Activated naive CD4-positive, alpha-beta T cell (primary cell): ENCODE measurements at places on chromosomes 6 and 20.

DNA sequence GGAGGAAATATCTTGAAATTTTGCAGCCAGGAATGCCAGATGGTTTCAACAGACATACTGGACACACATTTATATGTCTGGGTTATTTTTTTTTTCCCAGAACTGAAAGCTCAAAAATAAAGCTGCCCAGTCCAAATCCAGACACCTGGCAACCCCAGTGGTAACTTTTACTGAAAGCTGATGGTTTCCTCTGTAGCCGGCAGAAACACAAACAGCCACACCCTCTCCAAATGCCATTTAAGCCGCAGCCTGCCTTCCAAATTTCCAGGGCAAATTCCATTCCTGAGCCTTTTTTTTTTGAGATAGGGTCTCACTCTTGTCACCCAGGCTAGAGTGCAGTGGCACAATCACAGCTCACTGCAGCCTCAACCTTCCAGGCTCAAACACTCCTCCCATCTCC lies 6.5 kb upstream of the PREX1 start:
- no peak for DNase-seq

DNA sequence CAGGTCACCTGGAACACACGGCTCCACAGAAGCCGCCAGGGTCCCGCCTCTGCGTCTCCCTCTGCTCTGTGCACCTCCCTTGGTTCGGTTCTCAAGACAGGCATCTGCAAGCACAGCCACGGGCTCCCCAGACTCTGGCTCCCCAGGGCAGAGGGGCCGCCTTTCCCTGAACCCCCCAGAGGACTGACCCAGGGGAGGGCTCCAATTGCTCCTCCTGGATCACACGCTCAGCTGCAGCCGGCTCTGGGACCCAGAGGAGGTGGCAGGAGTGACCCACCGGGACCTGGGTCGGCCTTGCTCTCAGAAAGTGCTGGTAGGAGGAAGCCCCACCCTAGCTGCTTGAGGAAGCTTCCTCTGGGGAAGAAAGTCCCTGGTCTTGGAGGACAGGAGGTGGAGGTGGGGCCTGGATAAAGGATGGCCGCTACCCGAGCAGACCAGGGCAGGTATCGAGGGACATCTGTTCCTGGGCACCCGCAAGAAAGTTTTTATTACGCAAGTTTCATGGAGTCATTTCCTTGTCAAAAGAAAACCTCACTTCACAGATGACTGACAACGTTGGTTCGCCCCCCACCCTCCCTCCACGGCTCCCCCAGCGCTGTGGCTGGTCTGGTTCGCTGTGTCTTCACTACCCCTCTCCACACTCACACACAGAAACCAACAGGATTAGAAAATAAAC lies 103.9 kb upstream of the AFDN start:
- no peak for DNase-seq

- no peak for DNase-seq
These were observed 24.4 kb downstream of the MARCKS start for GRCh38 chr6:113881478-113881980.

DNA sequence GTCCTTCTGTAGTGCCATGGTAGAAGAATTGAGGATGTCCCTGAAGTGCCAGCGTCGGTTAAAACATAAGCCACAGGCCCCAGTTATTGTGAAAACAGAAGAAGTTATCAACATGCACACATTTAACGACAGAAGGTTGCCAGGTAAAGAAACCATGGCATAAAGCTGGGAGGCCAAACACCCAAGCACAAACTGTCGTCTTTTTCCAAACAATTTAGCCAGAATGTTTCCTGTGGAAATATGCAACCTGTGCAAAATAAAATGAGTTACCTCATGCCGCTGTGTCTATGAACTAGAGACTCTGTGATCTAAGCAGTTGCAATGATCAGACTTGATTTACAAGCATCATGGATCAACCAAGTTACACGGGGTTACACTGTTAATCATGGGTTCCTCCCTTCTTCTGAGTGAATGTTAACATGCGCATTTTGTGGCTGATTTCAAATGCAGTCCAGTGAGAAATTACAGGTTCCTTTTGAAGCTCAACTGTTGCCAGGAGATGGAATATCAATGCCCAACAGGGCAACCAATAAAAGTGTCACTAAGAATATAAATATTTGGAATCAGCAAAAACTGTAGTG lies 674.9 kb downstream of the GRIK2 start:
- DNase-seq, result no peak

- no peak for DNase-seq
These were observed 1.3 kb downstream of the YWHAB start for GRCh38 chr20:44886828-44887227.

DNA sequence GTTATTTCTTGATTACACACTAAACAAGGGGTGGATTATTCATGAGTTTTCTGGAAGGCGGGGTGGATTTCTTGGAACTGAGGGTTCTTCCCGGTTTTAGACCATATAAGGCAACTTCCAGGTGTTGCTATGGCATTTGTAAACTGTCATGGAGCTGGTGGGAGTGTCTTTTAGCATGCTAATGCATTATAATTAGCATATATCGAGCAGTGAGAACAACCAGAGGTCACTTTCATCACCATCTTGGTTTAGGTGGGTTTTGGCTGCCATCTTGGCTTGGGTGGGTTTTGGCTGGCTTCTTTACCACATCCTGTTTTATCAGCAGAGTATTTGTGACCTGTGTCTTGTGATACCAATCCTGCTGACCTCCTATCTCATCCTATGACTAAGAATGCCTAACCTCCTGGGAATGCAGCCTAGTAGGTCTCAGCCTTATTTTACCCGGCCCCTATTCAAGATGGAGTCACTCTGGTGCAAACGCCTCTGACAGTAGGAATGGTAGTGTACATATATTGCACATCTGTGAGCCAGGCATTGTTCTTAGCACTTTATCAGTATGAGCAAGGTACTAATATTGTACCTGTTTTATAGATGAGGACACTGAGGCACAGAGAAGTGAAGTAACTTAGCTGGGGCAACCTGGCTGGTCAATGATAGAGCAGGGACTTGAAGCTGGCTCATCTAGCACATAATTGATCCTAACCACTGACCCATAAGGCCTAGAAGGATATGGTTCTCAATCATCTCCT lies 203.7 kb downstream of the NFATC2 start:
- no peak for DNase-seq
